NCI-H2107 (cell line): ENCODE measurements at places on chromosomes 11 and 22.

GRCh38 chr11:112972399-112973145, 11.4 kb downstream of the NCAM1 start:
- no peak for DNase-seq

GRCh38 chr11:34633990-34634693, 13.2 kb downstream of the EHF start:
- DNase-seq: no peak

GRCh38 chr11:111388842-111389241, 9.8 kb upstream of the POU2AF1 start:
- no peak for DNase-seq

GRCh38 chr11:17513853-17514252, 30.4 kb downstream of the USH1C start:
- DNase-seq: no peak

GRCh38 chr22:38984224-38984623, 2.1 kb downstream of the APOBEC3B start:
- no peak for DNase-seq

DNA sequence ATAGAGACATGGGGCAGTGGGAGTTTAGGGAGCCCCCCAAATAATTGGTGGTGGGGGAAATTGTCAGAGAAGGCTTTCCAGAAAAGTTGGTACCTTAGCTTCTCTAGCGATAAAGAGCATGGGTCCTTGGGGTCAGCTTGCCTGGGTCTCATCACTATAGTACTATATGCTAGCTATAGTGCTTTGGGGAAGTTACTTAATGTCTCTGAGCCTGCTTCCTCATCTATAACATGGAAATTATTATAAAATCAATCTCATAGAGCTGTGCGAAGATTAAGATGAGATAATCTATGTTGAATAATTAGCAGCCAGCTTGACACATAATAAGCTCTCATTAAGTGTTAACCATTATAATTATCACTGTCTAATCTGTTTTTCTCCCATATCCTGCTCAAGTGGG, 41.2 kb downstream of the STIM1 start:
- DNase-seq: no peak

DNA sequence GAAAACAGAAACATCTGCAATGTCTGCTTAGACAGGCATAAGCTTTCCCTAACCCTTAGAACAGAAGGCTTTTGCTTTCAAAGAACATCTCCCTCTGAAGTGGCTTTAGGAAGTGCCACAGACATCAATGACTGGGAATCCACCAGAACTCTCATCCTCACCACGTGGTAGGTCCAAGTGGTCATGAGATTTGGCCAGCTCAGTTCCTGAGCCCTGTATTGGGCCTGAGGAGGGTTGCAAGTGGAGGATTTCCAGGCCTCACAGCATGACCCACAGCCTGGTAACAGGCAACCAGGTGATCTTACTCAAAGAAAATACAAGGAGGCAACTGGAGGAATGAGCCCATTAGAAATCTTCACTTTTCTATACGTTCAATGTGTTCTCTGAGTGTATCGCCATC, 1.6 kb downstream of the CASP1 start:
- no peak for DNase-seq

- DNase-seq: no peak
Measured at GRCh38 chr11:15091175-15091574, 17.8 kb downstream of the CALCB start.

- DNase-seq: no peak
Measured at GRCh38 chr11:111631666-111632039, 29.4 kb downstream of the SIK2 start.

- no peak for DNase-seq
Measured at GRCh38 chr11:130399196-130399595, 29.2 kb downstream of the ADAMTS8 start.

GRCh38 chr11:79663017-79663416, 222.2 kb upstream of the TENM4 start:
- DNase-seq: no peak

- no peak for DNase-seq
Measured at GRCh38 chr11:47388697-47389576, 10.6 kb upstream of the SPI1 start.

- DNase-seq: no peak
Measured at GRCh38 chr11:117820516-117820915, 4.0 kb downstream of the FXYD2 start.

DNA sequence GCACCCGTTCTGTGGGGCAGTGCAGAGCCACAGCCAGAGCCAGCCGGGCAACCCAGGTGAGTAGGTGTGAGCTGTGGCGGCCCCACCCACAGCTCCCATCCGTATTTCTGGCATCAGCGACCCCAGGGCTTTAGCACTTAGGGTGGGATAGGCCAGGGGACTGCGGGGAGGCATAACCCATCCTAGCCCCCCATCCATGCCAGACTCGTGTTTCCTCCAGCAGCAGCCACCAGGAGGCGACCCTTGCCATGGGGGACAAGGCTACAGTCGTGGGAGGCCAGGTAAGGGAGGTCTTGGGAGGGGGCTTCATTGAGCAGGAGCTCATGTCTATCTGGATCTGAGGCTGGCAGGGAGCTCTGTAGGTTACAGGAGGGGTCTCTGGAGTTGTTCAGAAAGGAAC, 873 bp downstream of the OTOG start:
- no peak for DNase-seq

DNA sequence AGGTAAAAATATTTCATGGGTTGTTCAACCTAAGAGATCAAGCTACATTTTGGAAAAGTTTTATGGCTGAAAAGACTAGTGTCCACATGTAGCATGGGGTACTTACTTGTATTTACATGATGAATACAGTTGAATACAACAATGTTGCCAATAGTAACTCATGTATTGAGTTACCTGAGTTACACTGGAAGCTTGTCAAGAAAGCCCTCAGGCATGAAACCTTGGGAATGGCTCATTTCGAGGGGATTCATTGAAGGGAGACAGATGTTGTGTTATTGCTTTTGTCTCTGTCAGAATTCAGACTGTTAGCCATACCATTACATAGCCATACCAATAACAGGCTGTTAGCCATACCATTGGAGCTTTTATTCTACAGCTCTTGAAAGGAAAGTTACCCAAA, 9.2 kb downstream of the OR51F2 start:
- DNase-seq: no peak

DNA sequence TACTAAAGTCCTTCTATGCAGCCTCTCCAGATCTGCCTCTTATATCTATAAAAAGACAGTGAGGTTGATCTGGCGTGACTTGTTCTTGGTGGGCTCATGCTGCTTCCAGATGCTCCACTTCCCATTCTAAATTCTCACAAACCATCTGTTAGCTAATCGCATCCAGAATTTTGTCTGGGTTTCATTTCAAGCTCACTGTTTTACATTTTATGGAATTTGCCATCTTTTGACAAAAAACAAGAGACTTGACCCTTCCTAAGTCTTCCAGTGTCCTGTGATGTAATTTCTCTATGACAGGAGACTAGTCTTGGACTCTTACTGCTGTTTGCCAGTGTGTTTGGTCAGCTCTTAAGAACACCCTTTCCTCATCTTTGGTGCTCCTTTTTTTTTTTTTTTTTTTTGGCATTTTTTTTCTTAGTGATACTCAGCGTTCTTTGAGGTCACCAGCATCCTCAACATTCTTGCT, 23.0 kb downstream of the CRKL start:
- no peak for DNase-seq

GRCh38 chr11:66420671-66421476, at the start of gene NPAS4:
NPAS4 (plus strand) TSS chr11:66421035; CDS start chr11:66421180, 145 bp downstream.
- DNase-seq: no peak

DNA sequence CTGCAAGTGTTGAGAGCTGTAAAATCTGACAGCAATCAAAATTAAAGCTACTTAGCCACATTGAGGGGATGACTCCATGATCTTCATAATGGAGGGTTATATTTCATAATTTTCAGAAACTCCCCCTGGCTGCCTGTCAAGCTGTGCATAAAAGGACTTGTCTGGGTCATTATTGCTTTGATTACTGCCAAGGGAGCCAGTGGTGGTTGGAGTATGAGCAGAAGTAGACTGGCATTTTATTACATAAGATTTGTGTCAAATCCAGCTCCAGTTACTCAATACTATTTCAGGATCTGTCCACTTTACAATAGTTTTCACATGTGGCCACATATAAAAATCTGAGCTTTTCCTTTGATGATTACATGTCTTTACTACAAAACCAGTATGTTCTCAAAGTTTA, 108.9 kb upstream of the SLC5A12 start:
- DNase-seq: no peak

DNA sequence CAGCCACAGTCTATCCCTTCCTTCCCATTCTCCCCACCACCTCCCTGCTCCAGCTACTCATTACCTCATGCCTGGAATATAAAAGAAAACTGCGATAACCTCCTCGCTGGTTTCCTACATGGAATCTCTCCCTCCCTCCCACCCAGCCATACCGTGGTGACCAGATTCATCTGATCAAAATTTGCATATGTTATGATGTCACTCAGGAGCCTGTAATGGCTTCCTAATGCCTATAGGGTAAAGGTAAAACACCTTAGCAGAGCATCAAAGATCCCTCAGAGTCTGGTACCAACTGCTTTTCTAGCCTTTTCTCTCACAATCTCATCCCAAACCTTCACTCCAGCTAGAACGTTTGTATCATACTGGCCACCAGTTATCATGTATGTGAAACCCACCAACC, 19.6 kb downstream of the RTN4RL2 start:
- DNase-seq: no peak

DNA sequence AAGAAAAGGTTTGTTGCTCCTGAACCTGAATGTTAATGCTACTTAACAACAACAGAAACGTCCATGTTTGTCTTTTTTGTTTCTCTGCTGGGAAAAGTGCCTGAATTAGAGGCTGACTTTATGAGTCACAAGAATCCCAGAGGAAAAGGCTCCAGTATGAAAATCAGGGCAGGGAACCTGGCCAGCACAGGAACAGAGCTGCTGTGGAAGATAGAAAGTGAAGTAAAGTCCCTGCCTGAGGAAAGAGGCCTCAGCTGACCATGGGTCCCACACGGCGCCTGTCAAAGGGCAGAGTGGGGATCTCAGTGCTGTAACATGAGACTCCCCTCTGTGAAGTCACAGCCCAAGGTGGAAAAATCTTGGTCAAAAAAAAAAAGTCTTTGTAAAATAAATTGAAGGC, 632.3 kb upstream of the CCDC90B start:
- DNase-seq: no peak

- DNase-seq: no peak
Measured at GRCh38 chr11:86678296-86678695, 5.9 kb upstream of the ME3 start.

DNA sequence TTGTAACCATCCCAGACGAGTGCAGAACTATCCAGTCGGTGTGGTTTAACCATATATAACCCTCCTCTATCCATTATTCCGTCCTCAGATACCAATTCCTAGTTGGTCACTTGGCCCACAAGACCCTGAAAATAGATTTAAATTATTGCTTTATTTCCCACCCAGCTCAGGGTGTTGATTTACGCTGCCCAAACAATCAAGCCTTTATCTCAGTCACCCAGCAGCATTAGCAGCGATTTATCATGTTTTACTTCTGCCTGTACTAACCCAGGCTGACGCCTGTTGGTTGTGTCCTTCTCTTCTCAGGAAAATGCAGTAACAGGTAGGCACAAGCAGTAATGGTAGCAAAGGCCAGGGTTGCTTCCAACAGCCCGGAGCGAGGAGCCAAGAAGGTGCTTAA, 81.2 kb downstream of the DSCAML1 start:
- no peak for DNase-seq

GRCh38 chr11:62146476-62147200, 22.8 kb downstream of the INCENP start:
- no peak for DNase-seq

DNA sequence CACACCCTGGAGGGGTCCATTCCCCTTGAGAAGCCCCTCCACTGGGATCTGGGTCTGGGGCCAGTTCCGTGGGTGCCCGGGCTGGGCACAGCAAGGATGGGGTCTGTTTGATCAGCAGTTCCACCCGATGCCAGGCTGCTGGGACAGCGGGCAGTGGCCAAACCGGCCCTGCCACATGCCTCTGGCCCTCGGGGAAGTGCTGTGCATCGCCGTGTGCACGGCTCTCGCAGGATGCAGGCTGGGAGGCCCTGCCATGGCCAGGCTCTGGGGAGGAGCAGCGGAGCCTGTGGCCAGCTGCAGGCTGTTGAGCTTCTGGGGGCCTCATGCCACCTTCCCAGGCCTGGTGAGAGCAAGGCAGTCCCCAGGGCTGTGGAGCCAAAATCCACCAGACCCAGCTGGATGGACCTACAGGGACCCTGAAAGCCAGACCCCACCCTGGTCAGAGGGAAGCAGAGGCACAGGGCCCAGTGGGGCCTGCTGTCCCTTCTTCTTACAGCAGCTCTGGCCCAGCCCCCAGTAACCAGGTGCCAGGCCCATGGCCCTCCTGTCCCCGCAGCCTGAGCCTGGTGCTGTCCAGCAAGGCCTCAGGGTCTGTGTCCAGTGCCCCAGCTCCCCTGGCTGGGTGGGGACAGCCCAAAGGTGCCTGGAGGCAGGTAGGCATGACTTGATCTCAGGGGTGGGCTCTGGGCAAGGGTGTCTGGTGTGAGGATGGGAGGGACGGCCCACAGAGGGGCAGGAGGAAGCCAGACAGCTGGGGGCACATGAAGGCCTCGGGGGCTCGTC, 57.3 kb downstream of the WNT7B start:
- DNase-seq: no peak

- no peak for DNase-seq
Measured at GRCh38 chr11:123719452-123719851, 22.0 kb downstream of the ZNF202 start.

DNA sequence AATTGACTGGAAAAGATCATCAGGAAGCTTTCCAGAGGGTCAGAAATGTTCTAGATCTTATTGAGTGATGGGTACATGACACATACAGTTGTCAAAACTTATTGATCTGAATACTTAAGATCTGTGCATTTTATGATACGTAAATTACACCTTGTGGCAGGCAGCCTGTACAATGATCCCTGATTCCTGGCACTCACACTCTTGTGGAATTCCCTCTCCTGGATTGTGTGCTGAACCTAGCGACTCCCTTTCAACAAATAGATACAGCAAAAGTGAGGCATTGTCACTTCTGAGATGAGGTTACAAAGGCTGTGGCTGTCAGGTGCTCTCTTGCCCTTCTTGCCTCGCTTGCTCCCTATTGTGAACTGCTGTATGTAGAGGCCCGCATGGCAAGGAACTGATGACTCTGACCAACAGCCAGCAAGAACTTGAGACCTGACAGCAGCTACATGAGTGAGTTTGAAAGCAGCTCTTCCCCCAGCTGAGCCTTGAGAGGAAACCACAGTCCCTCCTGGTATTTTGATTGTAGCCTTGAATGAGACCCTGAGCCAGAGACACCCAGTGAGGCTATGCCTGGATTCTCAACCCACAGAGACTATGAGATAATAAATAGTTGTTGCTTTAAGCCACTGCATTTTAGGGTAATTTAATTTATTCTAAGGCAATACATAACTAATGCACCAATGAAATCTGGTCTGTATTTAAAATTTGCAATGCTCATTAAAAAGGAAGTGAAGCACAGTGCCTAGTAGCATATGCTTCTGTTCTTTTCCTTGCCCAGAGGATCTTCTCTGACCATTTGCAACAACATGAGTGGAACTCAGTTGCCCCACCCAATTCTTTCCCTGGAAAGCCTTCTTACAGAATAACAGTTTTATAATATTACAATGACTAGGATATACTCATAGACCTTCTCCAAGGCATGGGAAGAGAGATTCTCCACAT, 60.5 kb upstream of the IZUMO1R start:
- no peak for DNase-seq

- no peak for DNase-seq
Measured at GRCh38 chr11:60910711-60911380, 3.1 kb upstream of the TMEM109 start.

GRCh38 chr11:126318574-126319373, 14.9 kb downstream of the DCPS start:
- DNase-seq: no peak
